ENCODE measurements at places on chromosomes 7 and 10. TPM values are rescaled to one million over a fixed set of nuclear protein-coding genes. Genes with fewer than 3 reads are reported as not detected.
A peak's percentile ranks its signal among the peaks of the same experiment; 100 is the strongest.

DNA sequence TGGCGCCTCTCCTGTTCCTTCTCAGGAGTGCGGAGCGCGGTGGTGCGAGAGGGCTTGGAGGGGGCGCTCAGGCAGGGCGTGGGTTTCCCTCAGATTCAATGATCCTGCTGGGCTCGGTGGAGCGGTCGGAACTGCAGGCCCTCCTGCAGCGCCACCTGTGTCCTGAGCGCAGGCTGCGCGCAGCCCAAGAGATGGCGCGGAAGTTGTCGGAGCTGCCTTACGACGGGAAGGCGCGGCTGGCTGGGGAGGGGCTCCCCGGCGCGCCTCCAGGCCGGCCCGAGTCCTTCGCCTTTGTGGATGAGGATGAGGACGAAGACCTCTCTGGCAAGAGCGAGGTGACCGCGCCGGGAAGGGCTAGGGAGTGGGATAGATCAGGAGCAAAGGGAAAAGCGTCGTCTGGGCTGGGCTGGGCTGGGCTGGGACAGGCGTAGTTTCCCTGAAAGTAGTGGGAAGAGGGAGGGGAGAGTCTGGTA is 17.0 kb downstream of the FAM131B start:
- ATAC-seq, result peak; percentile 99

DNA sequence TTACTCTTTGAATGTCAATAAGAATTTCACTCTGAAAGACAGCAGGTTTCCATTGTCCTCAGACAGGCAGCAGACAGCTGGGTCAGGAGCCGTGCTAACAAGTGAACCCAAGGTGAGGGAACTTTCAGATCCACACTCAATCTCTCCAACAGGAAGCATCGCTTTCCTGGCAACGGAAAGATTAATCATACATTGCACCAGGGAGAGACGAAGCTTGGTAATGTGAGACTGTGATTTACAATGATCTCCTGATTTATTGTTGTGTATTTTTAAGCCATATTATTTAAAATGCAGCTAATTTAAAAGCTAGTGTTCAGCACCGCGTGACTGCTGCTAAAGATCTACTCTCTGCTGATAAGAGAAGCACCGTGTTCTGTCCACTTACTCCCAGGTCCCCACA is 17.5 kb upstream of the NOM1 start:
- ATAC-seq, result no peak

DNA sequence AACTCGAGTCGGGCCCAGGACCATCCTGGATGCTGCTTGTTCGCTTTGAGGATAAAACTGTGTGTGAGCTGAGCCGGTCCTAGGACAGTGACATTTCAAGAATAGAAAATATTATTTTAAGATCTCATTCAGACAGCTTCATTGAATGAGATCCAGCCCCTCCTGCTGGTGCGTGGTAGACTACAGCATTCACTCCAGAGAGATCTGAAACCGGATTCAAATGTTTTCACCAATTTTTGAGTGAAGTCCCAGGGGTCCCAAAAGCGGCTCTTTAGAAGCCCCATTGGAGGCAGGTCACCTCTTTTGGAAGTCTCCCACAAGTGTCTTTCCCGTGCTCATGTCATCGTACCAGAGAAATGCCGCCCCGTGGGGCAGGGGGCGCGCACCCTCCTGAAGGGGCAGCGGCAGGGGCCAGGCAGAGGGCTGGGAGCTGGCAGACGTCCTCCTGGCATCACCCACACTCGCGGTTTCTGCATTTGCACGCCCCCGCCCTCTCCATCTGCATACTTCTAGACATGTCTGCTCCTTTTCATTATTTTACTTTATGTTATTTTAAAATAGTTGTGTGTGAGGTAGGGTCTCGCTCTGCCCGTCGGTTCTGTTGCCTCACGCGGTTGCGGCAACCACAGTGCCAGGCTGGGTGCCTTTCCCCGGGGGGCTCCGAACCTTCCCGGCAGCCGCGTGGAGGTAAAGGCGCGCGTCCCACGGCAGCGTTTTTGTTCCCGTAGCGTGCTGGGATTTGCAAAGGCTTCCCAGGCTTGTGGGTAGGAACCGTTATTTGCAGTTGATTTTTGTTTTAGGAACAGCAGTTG is 52.3 kb upstream of the DPYSL4 start:
- ATAC-seq, result no peak

Gene TSPAN13
- 2.5 TPM for total RNA-seq

GRCh38 chr7:95545007-95545615 is 51.2 kb downstream of the PDK4 start:
- no peak for ATAC-seq

- peak; percentile 36 for ATAC-seq
Measured at GRCh38 chr10:133335246-133336117, 1.2 kb downstream of the CALY start.

GRCh38 chr7:5420067-5420880 is 3.4 kb downstream of the TNRC18 start:
- no peak for ATAC-seq

GRCh38 chr7:116454377-116454776 is 45.2 kb upstream of the CAV2 start:
- no peak for ATAC-seq

- peak; percentile 100 for ATAC-seq
Measured at GRCh38 chr10:91901784-91902677, 7.3 kb downstream of the FGFBP3 start.

GRCh38 chr10:3766046-3766756 is 18.8 kb downstream of the KLF6 start:
- ATAC-seq, result no peak

Gene LRRC17
- total RNA-seq, result not detected

GRCh38 chr10:94210440-94211168 is 152.1 kb downstream of the NOC3L start:
- no peak for ATAC-seq
